ENCODE measurements at places on chromosomes 1 and 21.

GRCh38 chr1:28172713-28173150 is 3.8 kb downstream of the PTAFR start:
- no peak for DNase-seq

DNA sequence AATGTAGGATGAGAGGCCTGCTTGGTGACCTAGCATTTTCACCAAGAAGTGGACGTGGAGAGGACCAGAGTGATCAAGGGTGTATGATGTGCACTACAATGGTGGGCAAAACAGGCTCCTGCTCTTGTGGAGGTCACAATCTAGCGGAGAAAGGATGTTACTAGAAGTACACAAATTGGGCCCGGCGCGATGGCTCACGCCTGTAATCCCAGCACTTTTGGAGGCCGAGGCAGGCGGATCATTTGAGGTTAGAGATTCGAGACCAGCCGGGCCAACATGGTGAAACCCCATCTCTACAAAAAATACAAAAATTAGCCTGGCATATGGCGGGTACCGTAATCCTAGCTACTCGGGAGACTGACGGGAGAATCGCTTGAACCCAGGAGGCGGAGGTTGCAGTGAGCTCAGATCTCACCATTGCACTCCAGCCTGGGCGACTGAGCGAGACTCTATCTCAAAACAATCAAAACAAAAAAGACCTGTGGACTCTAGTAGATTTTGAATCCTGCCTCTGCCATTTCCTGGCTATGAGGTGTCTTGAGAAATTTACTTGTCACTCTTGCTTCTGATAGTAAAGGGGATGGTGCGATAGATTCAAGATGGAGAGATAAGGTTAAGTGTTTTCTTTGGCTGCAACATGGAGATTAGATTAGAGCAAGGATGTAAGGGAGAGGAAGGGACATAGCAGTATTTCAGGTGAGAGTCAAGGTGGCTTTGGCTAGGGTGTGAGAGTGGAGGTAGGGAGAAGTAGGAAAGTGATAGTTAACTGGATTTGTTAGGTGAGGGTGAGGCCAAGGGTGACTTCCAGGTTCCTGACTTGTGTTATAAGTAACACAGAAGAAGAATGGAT is 7.1 kb downstream of the KLF18 start:
- DNase-seq, result no peak

DNA sequence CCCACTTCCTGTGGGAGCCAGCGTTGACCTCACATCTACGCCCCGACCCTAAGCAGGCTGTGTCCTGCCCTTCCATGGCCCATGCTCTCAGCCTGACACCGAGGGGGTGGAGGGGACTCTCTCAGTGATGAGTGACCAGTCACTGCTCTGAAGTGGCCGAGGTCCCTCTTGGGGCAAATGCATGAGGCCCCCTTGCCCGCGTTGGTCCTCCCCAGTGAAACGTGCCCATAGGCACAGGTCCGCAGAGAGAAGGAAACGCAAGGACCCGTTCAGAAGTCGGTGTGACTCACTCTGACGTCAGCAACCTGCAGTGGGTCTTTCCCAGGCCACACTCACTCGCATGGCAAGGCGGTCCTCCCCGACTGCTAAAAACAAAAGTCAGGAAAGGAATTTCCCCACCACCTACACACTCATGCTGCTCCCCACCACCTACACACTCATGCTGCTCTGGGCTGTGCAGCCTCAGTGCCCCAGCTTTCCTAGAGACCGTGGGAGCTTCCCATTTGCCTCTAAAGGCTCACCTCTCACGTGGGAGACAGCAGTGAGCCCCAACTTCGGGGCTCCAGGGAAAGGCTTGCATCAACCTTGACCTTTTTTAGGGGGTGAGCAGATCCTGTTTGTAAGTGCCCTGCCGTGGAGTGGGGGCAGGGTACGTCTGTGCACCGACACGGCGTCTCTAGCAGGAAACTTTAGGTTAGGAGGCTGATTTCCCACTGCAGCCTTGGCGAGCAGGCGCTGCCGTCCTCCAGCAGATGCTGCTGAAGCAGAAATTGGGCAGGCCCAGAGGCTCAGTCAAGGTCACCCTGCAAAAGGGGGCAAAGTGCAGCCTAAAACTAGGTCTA is 11.4 kb downstream of the UBASH3A start:
- DNase-seq, result no peak

DNA sequence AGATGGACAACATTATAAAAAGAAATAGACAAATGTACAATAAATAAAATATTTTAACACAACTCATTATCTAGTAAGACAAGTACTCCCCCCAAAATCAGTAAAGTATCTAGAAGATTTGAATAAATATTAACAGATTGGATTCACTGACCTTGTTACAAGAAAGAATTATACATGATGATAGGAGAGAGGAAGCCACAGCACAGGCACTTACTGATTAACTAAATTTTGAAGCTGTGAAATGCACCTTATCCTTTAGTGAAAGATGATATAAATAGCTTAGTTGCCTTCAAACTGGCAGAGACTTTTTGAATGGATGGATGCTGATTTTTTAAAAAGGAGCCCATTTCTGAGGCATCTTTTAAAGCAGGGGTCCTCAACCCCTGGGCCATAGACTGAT is 8.5 kb downstream of the CR1 start:
- DNase-seq, result no peak
